Dorsolateral prefrontal cortex (tissue), 122 donors: ENCODE measurements at places on chromosomes 16 and 17.

DNA sequence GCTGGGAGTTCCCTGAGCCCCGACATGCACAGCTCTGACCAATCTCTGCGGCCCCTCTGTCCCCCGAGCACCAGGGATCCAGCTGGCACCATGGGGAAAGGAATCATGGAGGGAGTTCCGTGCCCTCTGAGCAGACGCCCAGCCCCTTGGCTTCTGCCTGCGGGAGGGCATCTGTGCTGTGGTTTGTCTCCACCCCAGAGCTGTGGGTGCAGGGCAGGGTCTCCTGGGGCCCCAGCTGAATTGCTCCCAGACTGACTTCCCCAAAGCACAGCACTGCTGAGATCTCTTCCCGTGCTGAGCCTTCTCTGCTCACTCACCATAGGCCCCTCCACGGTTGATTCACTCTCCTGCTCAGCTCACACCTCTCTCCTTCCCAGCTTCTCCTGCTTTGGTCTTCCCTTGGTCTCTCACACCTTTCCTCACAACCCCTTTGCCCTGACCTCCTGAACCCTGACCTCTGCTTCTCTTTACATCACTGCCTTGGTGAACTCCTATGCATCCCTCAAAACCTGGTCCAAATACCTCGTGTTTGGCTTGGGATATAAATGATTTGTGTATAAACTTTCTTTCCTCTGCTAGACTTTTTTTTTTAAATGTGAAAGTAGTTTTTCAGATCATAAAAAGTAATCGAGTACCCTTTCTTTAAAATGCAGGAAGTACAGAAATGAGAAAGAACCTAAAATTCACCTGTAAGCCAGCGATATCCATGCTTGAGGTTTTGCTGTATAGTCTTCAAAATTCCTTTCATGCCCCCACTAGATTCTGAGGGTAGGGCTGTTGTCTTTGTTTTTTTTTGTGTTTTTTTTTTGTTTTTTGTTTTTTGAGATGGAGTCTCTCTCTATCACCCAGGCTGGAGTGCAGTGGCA, 265.3 kb downstream of the SEC14L1 start:
- no peak for DNase-seq

- DNase-seq: no peak
Observed at GRCh38 chr17:43003542-43004172, 2.9 kb upstream of the IFI35 start.

DNA sequence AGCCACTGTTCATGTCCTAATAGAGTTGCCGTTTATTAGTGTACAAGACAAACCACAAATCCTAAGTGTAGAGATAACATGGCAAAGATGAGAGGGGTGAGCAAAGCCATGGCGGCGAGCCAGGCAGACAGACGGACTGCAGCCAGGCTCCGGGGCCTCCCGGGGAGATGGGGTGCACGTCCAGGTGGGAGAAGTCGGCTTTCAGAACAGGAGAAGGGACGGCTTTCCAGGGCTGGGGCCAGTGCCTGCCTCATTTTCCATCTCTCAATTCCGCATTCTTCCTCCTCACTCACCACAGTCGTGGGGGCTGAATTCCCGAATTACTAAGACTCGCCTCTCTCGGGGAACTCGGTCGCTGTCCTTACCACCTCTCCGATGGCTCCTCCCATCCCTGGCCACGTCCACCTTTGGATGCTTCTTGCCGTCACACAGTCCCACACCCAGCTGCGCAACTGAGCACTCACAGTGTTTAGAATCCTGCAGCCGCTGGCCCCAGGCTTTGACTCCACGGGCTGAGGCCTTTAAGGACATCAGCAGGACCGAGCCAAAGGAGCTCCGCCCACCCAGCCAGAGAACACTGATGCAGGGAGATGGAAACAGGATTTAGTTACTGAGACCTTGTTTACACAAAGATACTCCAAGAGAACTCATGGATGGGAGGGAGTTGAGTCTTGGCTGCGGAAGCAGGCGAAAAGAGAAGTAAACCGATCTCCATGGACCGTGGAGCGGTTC, 59.7 kb downstream of the RNF112 start:
- DNase-seq: no peak

DNA sequence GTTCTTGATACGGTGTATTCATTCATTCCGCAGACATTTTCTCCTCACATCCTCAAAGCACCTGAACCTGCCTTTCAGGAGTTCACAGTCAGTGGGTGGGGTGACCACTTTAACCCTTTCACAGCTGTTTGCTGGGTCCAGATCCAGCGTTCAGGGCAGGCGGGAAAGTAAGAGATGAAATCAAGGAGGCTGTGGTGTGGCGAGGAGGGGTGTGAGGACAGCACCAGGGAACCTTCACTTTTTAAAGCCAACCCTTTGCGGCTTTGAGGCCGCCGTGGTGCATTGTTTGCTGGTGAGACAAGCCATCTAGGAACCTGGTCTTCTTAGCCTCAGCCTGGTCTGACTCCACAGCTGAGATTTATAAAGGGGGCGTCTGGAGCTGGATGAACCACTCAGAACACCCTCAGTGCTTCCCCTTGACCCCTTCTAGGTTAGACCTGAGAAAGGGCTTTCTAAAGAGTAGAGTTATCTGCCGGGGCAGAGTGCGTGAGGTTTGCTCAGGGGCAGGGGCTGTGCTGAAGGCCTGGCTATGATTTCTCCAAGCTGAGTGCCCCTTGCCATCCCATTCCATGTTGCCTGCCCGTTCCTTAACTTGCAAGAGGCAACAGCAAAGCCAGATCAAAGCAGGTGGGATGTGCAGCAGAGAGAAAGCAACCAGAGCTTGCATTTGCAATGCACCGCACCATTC, 933 bp downstream of the CCR7 start:
- no peak for DNase-seq

GRCh38 chr17:50863221-50863843, 2.8 kb downstream of the TOB1 start:
- DNase-seq: peak; percentile 65

- no peak for DNase-seq
Observed at GRCh38 chr16:324451-325334, 27.8 kb downstream of the AXIN1 start.

GRCh38 chr17:32341141-32341856, 674 bp downstream of the C17orf75 start:
- no peak for DNase-seq

DNA sequence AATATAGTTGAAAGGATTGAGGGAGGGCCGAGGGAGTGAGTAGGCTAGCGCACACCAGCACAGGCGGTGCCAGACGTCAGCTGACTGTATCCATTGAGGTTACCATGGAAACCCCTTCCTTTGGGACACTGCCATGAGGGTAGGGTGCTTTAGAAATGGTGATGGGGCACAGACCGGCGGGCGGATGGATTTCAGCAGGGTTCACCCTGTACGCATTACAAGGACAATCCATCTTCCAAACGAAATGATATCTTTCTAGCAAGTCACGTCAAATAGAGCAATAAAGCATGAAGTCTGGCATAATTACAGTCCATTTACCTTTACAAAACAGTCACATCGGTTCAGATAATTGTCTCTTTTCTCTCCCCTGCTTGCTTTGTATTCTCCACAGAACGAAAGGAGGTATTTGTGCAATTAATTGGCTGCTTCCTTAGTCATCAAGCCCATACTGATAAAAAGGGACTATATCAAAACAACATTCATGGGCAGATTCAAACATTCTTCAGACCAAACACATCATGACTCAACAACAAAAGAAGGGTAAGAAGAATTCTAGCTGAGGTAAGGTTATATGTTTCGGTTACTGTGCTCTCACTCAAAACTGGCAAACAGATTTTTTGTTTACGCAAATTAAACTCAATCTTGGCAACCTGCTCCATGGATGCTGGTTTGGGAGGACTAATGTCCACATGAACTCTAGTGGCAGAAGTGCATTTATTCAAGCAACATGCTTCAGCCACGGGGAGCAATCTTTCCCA, 140.6 kb downstream of the CDK5R1 start:
- peak; percentile 74 for DNase-seq

GRCh38 chr17:16352667-16353316, 477 bp downstream of the CENPV start:
- peak; percentile 20 for DNase-seq

DNA sequence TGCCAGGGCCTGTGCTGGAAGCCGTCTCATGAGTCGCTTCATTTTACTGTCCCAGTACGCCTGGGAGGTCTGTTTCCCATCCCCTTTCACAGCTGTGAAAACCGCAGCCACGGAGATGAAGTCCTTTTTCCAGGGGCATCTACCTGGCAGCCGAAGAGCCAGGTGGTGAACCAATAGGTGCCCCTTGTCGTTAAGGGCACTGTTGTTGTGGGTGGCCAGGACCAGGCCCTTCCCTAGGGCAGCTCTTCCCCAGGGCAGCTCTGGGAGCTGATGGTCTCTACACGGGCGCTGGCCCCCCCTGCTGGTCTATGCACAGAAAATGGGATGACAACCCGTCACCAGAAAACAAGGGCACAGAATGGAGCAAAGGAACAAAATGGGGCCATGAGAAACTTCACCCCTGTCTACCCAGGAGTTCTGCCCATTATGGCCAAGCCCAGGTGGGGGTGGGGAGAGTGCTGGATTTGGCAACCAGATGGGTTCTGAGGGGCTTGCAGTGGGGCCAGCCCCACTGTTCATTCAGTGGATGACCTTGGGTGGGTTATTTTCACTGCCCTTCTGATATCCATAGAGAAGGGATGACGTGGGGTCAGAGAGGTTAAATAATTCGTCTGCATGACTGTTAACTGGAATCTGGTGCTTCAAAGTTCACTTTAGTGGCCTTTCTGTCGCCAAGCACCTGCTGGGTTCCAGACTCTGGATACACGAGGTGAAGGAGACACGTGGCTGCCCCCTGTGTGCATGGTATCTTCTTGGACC, 11.5 kb downstream of the RMI2 start:
- DNase-seq: peak; percentile 52

GRCh38 chr16:11078812-11079459, 134.6 kb downstream of the CLEC16A start:
- DNase-seq: no peak

DNA sequence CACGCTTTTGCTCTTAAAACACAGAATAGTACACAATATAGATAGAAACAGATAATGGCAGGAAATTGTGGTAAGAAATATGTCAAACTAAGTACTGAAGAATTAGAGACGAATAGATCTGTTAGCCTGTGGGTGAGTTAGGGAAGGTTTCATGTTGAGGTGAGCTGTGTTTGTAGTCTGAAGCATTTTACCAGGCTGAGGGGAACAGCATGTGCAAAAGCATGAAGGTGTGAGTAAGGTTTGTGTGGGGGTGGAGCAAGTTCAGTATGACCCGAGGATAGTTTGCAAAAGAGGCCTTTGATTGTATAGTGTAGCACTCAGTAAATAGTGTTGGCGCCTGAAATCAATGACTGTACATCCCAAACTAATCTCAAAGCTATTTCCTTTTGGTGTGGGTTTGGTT, 13.8 kb downstream of the IGSF6 start:
- DNase-seq: no peak

GRCh38 chr17:48004983-48005382, 32.6 kb downstream of the COPZ2 start:
- no peak for DNase-seq

DNA sequence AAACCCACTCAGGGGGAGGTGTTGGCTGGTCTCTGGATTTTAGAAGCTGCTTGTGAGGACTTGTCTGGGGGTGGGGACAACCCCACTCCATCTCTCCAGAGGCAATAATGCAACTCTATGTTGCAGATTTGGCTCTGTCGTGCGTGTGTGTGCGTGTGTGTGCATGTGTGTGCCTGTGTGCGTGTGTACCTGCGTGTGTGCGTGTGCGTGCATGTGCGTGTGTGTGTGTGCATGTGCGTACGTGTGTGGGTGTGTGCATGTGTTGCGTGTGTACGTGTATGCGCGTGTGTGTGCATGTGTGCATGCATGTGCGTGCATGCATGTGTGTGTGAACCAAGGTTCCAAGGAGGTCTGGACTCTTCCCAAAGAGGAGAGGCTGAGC, 120.4 kb upstream of the LHX1 start:
- DNase-seq: no peak

- DNase-seq: no peak
Observed at GRCh38 chr17:31537565-31538011, 146.1 kb downstream of the RAB11FIP4 start.

DNA sequence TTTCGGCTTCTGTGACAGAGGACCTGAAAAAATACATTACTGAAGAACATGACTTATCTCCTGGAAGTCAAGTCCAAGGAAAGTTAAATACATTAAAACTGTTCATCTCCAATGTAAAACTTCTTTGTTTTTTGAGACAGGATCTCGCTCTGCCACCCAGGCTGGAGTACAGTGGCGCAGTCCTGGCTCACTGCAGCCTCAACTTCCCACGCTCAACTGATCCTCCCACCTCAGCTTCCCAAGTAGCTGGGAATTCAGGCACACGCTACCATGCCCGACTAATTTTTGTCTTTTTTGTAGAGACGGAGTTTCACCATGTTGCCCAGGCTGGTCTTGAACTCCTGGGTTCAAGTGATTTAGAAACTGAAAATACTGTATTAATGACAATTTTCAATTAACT, 9.7 kb upstream of the TERB1 start:
- no peak for DNase-seq

- DNase-seq: peak; percentile 90
Observed at GRCh38 chr17:43905985-43906852, 1.1 kb downstream of the MPP2 start.

- no peak for DNase-seq
Observed at GRCh38 chr16:85014311-85014710, 3.0 kb upstream of the ZDHHC7 start.

DNA sequence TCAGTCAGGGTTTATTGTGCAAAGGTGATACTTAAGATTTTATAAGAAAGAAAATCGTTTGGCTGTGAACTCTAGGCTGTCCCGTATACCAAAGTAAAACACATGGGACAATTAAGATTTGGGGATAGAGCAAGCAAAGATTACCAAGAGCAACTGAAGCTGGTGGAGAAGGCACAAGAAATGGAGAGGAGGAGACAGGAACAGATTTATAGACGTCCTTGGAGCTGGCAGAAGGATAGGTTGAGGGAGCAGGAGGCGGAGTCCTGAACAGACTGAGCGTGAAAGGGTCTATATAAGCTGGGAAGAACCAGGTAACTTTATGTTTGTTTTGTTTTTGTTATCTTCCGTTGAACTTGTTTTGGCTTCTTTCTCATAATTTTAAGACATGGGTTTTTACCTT, 3.8 kb downstream of the TNRC6C start:
- no peak for DNase-seq

DNA sequence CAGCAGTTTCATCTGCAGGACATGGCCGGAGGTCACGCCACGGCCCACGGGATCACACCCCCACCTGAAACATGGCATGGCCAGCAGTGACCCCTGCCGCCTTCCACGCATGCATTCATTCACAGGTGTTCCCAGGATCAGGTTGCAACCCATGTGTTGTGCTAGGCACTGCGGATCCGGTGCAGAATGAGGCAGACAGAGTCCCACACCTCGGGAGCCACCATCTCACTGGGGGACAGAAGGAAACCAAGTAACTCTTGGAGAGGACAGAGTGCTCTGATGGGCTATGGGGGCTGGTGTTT, 4.3 kb upstream of the MSRB1 start:
- DNase-seq: no peak
